ENCODE measurements at places on chromosomes 5 and 9.

- no peak for DNase-seq
Observed at GRCh38 chr5:134511796-134512660, 13.4 kb upstream of the JADE2 start.

DNA sequence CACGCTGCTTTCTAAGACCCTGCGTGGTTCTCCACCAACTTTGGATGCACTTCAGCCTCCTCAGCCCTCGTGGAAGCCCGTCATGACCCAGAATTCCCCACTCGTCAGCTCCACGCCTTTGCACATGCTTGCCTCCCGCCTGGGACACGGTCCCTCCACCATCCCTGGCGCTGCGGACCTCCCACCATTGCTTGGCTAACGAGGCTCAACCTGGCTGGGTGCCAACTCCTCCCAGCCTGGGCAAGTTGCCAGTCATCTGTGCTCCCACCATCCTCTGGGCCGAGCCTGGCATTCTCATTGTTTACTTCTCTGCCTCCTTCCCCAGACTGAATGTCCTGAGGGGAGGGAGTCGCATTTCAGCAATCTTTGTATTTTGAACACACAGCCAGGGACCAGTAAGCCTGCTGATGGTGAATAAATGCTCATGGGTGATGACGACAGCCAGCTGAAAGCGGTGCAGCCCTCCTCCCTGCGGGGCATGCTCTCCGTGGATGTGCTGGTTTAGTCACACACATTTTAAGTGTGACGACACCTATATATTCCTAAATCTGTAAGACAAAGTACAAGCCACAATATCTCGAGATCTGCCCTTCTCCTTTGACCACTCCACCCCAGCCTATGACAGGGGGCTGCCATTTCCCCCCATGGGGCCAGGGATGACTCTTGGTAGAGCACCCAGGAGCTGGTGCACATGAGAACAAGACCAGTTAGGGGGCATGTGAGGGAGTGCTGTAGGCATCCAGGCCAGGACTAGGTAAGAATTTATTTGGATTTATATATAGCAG lies 37.6 kb downstream of the ANKRD33B start:
- no peak for DNase-seq

GRCh38 chr9:129762985-129763926 lies 10.4 kb upstream of the PTGES start:
- no peak for DNase-seq

- DNase-seq: no peak
Observed at GRCh38 chr5:114223866-114224265, 138.0 kb upstream of the KCNN2 start.

DNA sequence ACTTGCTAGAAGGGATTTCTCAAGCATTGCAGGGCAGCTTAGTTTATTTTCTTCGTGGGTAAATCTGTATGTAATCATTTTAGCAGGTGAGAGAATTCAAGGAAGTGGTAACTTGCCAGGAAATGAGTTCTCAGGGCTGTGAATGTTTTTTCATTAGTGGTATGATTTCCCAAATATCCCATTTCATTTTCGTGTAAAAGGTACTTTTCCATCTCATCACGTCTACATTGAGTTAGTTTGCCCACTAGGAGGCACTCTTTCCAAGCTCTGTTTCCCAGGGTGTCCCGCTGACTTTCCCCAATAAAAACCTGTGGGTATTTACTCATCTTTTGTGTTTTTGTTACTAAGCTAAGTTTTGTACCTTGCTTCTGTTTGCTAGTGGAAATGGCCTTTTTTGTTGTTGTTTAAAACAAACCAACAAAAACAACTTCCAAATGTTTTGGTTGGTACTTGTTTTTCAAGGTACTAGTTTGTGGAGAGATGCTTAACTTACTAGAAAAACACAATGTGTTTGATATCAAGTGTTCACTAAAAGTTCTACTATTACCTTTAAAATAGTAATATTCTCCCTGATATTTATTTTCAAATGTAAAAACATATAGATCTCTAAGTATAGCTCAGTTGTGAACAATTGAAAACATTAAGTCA lies 373.6 kb downstream of the ADGRV1 start:
- DNase-seq: no peak

- DNase-seq: no peak
Observed at GRCh38 chr9:77495834-77496671, 152.1 kb downstream of the GNA14 start.

DNA sequence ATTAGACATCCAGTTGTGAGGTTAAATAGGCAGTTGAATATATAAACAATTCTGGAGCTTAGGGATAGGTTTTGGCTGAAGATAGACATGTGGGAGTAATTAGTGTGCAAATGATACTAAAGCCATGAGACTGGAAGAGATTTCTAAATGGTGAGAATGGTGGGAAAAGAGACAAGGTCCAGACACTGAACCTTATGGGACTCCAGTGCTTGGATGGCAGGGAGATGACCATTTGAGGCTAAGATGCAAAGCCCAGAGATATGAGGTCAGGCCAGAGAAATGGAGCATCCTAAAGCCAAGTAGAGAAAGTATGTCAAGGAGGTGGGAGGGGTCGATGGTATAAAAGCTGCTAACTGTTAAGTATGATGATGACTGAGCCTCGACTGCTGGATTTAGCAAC lies 115.6 kb downstream of the SEMA5A start:
- no peak for DNase-seq

DNA sequence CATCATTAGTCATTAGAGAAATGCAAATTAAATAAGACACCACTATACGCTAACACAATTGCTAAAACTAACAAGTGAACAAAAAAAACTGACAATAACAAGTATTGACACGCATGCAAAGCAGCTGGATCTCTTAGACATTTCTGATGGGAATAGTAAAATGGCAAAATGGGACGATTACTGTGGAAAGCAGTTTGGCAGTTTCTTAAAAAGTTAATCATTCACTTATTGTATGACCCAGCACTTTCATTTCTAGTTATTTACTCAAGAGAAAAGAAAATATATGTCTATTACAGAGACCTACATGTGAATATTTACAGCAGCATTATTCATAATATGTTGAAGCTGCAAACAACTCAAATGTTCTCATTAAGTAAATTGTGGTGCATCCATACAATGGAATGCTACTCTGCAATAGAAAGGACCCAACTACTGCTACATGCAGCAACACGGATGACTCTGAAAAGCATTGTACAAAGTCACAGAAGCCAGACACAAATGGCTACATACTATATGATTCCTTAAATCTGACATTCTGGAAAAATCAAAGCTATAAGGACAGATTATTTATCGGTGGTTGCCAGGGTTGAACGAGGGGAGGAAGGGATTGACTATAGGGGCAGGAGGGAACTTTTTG lies 96.8 kb upstream of the ITGA2 start:
- no peak for DNase-seq

GRCh38 chr9:8186560-8186959 lies 387.0 kb upstream of the DMAC1 start:
- DNase-seq: no peak

DNA sequence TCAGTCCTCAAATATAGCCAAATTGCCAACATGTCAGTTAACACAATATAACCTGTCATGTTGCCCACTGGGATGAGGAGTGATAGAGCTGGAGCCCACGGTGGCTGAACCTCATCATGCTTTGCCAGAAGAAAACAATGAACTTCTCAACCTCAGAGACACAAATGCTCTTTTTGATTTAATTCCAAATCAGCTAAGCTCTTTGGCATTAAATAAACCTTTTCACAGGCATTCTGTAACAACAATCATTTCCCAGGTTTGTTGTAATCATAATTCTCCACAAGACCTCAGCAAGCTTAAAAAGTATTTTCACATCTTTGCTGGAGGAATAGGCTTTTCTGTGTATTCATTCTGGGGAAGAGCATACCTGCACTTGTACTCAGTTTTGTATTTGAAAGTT lies 830.9 kb downstream of the MAT2B start:
- DNase-seq: no peak

- no peak for DNase-seq
Observed at GRCh38 chr9:2593744-2594143, 27.8 kb upstream of the VLDLR start.

GRCh38 chr9:27385606-27386322 lies 88.8 kb upstream of the EQTN start:
- DNase-seq: no peak

DNA sequence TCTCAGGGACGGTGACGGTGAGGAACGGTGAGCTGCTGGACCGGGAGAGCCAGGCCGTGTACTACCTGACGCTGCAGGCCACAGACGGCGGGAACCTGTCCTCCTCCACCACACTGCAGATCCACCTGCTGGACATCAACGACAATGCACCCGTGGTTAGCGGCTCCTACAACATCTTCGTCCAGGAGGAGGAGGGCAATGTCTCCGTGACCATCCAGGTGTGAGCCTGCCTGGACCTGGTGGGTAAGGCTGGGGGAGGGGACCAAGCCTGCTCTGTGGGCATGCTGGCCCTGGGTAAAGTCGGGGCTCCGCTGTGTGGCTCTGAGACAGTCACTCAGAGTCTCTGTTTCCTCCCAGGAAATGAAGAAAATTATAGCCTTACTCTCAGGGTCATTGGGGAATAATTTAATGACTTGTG lies 29.3 kb downstream of the CDHR2 start:
- peak; percentile 14 for DNase-seq

GRCh38 chr5:131394128-131394527 lies 130.3 kb downstream of the CDC42SE2 start:
- DNase-seq: no peak

DNA sequence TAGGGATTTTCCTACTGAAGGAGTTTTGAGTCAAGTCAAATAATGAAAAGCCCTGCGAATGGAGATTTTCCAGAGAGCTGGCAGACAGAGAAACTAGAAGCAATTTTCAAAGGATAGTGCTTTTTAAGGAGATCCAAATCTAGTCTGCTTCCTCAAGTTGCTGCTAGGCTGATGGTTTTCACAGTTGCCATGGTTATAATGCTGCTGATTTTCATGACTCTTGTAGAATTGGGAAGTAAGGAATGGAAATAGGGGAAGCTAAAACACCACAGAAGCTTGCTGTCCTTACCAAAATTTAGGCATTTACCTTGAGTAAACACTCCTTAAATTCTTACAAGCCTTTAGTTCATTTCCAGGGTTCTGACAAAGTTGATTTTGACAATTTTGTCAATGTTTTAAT lies 30.1 kb upstream of the HAPLN1 start:
- DNase-seq: no peak
